ENCODE measurements at places on chromosomes 4 and X.

GRCh38 chrX:83510510-83511062 lies 2.5 kb downstream of the POU3F4 start:
- no peak for DNase-seq

- no peak for DNase-seq
Measured at GRCh38 chrX:24874604-24875247, 141.0 kb downstream of the ARX start.

DNA sequence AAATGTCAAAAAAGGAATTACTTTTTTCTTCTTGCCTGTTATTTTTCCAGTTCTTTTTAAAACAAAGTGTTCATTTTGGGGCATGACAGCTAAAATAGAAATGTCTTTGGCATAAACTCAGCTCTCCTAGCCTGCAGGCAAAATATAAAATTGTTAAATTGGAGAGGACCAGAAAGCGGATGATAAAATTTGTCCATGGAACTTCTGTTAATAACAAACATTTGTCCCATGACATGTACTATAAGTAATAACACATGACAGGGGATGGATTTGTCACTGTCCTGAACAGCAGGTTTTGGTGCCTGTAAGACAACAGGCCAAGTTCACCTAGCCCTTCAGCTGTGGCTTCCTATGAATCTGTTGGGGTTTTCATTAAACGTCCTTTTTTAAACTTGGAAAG lies 184.0 kb upstream of the TTC29 start:
- no peak for DNase-seq

- no peak for DNase-seq
Measured at GRCh38 chr4:90081432-90082144, 45.6 kb upstream of the CCSER1 start.

DNA sequence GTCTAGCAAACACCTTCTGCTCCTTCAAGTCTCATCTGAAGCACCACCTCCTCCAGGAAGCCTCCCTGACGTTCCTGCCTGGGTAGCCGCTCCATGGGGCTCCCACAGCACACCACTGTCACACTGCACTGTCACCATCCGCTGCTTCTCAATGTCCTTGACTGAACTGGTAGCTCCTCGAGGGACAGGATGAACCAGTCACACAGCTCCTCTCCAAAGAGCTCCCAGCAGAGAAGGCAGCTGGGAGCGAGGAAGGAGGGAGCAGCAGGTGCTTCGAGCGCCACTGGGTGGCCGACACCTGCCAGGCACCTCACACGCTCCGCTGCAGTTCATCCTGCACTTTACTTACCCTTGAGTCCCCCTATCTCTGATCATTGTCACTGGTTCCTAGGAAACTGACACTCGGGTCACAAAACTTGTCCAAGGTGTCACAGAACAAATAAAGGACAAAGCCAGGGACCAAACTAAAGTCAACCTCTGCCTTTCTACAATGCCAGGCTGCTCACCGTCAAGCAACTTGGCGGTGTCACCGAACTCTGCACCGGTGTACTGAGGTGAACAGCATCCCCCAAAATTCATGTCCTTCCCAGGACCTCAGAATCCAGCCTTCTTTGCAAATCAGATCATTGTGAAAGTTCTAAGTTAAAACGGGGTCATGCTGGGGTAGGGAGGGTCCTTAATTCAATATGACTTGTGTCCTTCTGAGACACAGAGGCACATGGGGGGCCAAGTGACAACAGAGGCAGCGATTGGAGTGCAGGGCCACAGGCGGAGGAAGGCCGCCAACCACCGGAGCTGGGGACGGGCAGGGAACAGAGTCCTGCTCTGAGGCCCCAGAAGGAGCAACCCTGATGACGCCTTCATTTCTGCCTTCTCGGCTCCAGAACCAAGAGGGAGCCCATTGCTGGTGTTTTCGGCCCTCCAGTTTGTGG lies 5.5 kb upstream of the S100P start:
- DNase-seq = no peak

- DNase-seq = no peak
Measured at GRCh38 chr4:1192091-1192492, 19.7 kb upstream of the SPON2 start.

GRCh38 chrX:46400530-46401443 lies 144.4 kb downstream of the ZNF674 start:
- no peak for DNase-seq

DNA sequence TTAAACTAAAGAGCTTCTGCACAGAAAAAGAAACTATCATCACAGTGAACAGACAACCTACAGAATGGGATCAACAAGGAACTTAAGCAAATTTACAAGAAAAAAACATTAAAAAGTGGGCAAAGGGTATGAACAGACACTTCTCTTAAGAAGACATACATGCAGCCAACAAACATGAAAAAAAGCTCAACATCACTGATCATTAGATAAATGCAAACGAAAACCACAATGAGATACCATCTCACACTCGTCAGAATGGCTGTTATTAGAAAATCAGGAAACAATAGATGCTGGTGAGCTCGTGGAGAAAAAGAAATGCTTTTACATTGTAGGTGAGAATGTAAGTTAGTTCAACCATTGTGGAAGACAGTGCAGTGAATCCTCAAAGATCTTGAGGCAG lies 27.8 kb downstream of the PAPSS1 start:
- DNase-seq = no peak

GRCh38 chr4:85756938-85757337 lies 282.0 kb downstream of the ARHGAP24 start:
- DNase-seq = no peak

DNA sequence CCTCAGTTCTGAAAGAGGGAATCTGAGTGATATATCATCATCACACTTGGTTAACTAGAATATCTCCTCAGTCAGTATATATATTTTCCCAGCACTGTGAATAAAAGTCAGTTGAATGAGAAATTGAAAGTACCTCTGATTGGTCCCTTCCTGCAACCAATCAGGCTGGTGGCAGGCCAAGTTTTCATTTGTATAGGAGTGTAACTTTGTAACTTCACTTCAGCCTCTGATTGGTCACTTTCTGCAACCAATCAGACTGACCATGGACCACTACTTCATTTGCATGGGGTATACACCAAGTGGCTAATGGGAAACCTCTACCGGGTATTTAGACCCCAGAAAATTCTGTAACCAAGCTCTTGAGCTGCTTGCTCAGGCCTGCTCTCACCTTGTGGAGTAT lies 2.0 kb upstream of the PGK1 start:
- DNase-seq = no peak

DNA sequence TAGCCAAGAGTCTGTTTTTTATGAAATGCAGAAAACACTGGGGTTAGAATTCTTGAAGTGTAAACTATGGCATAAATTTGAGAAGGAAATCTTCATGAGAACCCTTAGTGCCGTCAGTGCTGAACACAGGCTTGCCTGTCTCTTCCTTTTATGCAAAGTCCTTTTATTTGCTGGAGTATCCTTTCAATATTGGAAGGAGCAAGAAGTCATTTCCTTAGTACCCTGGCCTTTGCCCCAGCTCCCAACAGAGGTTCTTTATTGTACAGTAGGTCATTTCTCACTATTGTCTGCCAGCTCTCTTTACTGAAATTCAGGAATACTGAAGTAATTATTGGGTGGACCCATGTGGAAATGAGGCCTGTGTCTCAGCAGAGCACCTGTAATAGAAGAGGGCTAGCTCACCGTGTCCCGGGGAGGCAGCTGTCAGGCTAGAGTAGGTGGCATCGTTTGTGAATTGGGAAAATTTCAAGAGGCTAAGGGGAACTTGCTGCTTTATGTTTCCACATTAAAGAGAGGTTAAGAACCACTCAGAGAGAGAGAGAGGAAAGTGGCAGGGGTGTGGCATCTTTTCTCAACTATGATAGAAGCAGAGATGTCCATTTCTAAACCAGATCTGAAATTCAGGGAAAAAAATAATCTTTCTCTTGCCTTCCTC lies 8.7 kb downstream of the FHDC1 start:
- no peak for DNase-seq

GRCh38 chrX:57595381-57595811 lies 3.6 kb downstream of the ZXDB start:
- no peak for DNase-seq

DNA sequence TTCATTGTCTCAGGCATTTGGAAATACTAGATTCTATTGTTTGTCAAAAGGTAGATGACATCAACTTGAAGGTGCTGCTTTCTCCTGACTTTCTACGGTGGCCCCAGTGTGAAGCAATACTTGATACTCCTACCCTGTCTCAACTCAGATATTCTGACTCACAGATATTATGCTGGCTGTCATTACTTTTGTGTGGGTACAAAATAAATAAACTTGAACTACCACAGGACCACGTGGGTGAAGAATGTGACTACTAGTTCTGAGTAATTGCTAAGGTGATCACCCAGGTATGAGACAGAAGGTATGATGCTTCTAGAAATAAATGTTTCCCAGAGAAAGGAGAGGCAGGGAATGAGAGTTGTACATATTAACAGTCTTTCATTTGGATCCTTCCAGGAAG lies 275.3 kb upstream of the SPOCK3 start:
- no peak for DNase-seq

GRCh38 chr4:37891260-37892159 lies 626 bp downstream of the TBC1D1 start:
- DNase-seq = peak; percentile 68

- no peak for DNase-seq
Measured at GRCh38 chrX:57451426-57452020, 140.3 kb upstream of the ZXDB start.

GRCh38 chrX:63764946-63765345 lies 20.1 kb downstream of the ARHGEF9 start:
- no peak for DNase-seq

GRCh38 chr4:73855406-73855805 lies 2.3 kb downstream of the PF4V1 start:
- DNase-seq = no peak

DNA sequence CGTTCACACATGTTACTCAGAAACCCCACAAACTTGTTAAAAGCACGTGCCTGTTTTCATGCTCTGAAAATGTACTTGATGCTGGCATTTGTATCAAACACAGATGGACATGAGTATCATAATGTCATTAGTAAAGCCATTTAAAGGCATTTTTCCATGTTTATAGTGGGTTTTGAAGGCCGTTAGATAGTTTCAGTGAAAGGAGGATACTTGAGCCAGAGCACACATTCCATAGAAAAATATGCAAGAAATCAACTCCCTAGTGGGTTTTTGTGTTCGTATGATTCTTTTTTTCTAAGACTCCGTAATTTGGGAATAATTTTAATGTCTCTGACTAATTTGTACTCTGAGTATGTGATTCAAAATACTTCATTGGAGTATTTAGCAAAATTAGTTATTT lies 216.2 kb upstream of the BMP3 start:
- DNase-seq = no peak

DNA sequence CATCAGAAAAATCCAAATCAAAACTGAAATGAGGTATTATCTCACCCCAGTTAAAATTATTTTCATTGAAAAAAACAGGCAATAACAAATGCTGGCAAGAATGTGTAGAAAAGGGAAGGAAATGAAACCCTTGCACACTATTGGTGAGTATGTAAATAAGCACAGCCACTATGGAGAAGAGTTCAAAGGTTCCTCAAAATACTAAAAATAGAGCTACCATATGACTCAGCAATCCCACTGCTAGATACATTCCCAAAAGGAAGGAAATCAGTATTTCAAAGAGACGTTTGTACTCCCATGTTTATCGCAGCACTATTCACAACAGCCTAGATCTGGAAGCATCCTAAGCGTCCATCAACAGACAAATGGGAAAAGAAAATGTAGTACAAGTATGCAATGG lies 932.4 kb downstream of the PCDH18 start:
- DNase-seq = no peak

DNA sequence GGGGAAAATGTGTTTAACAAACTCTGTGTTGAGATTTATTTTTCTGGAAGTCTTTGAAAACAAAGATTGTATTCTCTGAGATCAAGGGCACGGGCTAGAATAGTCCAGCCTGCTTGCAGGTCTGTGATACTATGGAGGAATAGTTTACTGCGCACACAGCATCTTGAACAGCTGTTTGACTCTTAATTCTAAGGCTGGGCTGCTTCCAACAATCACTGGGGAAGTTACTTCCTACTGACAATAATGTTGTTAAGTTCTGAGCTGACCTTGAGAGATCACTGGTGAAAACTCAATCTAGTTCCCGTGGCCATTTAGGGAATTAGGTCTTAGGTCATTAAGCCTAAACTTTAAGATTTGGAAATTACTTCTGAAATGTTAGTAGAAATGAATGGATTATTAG lies 416.1 kb upstream of the FTHL17 start:
- no peak for DNase-seq

- no peak for DNase-seq
Measured at GRCh38 chrX:134502686-134503085, 42.7 kb downstream of the HPRT1 start.

GRCh38 chr4:23720556-23720955 lies 169.3 kb downstream of the PPARGC1A start:
- no peak for DNase-seq

- DNase-seq = no peak
Measured at GRCh38 chr4:151025759-151026158, 10.7 kb upstream of the LRBA start.

- no peak for DNase-seq
Measured at GRCh38 chr4:40536032-40536431, 93.6 kb downstream of the RBM47 start.

DNA sequence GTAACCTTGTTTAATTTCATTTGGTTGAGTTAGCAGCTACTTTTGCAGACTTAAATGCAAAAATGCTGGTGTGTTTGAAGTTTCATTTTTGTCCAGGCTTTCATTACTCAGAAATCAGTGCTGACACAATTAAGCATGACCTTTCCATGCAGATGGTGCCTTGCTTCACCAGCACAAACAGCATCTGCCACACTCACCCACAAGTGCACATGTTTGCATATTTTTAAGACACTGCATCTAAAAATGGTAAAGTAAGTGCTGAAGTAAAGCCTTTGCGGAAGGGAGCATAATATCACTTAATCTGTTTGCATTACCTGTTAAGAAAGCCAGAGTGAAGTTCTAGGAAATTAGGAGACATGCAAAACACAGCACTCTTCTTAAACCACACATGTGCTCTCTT lies 7.3 kb upstream of the DAPP1 start:
- no peak for DNase-seq

GRCh38 chrX:103311399-103311780 lies 600 bp upstream of the BEX2 start:
- DNase-seq = no peak

DNA sequence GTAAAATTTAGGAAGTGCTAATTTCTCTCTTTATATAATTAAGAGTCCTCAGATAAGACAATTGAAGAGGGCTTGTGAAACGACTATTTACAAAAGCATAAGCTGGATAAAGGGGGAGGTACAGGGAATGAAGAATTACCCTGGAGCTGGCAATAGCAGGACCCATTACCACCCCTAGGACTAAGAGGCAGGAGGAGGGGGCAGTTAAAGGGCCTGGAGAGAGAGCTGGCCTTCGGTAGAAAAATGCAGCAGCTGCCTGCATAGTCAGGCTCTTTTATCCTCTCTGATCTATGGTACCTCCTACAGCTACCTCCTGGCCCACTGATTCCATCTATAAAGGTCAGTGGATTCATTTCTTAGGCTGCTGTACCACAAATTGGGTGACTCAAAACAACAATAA lies 57.7 kb upstream of the TRPC3 start:
- no peak for DNase-seq

DNA sequence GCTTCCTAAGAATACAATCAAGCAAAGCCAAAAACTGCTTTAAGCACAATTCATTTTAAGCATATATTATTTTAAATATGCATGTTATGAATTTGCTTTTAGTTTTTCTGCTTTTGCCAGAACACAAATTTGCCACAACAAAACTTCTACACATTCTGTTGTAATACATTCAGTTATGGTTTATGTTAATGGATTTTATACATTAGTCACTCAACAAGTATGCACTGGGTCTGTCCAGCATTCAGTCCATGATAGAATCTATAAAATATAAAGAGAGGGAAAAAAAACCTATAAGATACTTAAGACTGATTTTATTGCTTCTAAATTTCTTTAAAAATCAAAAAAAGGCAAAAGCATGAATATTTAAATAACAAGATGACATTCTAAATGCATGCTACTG lies 22.2 kb downstream of the IQCM start:
- DNase-seq = no peak

Measured in HuH-7 (cell line).